Caki2 (cell line): ENCODE measurements at places on chromosomes 7 and 10. TPM values are rescaled to one million over a fixed set of nuclear protein-coding genes. Genes with fewer than 3 reads are reported as not detected.

The PHYHIPL gene
- 2.2 TPM in 1 of 2 replicates, not detected in the other for total RNA-seq

The CLRN3 gene
- not detected in 2 replicates for total RNA-seq

The SORCS3 gene
- total RNA-seq = 0.10 TPM in 1 of 2 replicates, not detected in the other

The CPA2 gene
- not detected in 2 replicates for total RNA-seq

The MRPS16 gene
- total RNA-seq = 67.5 and 86.6 TPM in 2 replicates

The RPP38 gene
- 10.9 and 15.0 TPM in 2 replicates for total RNA-seq

The AGR2 gene
- 3.5 and 10.0 TPM in 2 replicates for total RNA-seq

The PPP3CB gene
- 1.5 and 2.6 TPM in 2 replicates for total RNA-seq

The PIP gene
- total RNA-seq = not detected in 2 replicates

The KCTD7 gene
- total RNA-seq = 2.3 and 5.1 TPM in 2 replicates

The FAM25A gene
- total RNA-seq = not detected in 2 replicates

The PNLIPRP1 gene
- not detected in 2 replicates for total RNA-seq

The SPAM1 gene
- total RNA-seq = not detected in 2 replicates

The ACTL6B gene
- total RNA-seq = not detected in 2 replicates

The CFAP43 gene
- total RNA-seq = 1.1 and 2.7 TPM in 2 replicates
